ENCODE measurements at places on chromosomes 2 and 18. TPM values are rescaled to one million over a fixed set of nuclear protein-coding genes. Genes with fewer than 3 reads are reported as not detected.

GRCh38 chr18:32383050-32383819 lies 87.4 kb downstream of the GAREM1 start:
- no peaks in the 10 kb centered on the region for H3K36me3 ChIP-seq
- peak overlapping the region; percentile 7 for H3K27ac ChIP-seq
- H3K4me1 ChIP-seq = peaks cover 41% of the 10 kb centered on the region
- DNase-seq = no peak

- no peaks in the 10 kb centered on the region for H3K4me1 ChIP-seq
- H3K27ac ChIP-seq = no peak overlapping the region
- no peaks in the 10 kb centered on the region for H3K36me3 ChIP-seq
- no peak overlapping the region for H3K4me3 ChIP-seq
- H3K27me3 ChIP-seq = peaks cover 15% of the 10 kb centered on the region
- DNase-seq = no peak
Observed at GRCh38 chr2:120653046-120653445, 82.6 kb upstream of the GLI2 start.

GRCh38 chr18:54983041-54983686 lies 23.9 kb upstream of the CCDC68 start:
- H3K27ac ChIP-seq = no peak overlapping the region
- H3K4me3 ChIP-seq = no peak overlapping the region
- no peaks in the 10 kb centered on the region for H3K4me1 ChIP-seq
- DNase-seq = peak; percentile 12

DNA sequence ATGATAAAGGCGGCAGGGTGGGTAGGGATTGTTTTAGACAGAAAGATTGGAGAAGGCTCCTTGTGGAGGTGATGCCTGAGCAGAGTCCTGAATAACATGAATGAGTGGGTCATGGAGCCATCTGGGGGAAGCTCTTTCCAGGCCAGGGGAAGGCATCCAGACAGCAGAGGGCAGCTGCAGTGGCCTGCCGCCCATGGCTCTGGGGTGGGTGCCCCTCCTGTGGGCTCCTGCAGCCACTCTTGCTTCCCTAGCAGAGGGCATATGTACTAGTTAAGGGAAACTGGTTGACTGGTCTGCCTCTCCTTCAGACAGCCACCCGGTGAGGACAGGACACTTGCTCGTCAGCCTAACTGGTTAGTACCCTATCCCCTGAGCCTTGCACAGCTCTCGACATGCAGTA lies 46.5 kb upstream of the SLC1A4 start:
- no peak overlapping the region for H3K27ac ChIP-seq
- no peak for DNase-seq
- H3K27me3 ChIP-seq = no peaks in the 10 kb centered on the region
- no peak overlapping the region for H3K4me3 ChIP-seq
- no peaks in the 10 kb centered on the region for H3K36me3 ChIP-seq
- no peaks in the 10 kb centered on the region for H3K4me1 ChIP-seq

GRCh38 chr2:234341306-234341985 lies 155.4 kb downstream of the ARL4C start:
- H3K4me1 ChIP-seq = no peaks in the 10 kb centered on the region
- no peaks in the 10 kb centered on the region for H3K27me3 ChIP-seq

DNA sequence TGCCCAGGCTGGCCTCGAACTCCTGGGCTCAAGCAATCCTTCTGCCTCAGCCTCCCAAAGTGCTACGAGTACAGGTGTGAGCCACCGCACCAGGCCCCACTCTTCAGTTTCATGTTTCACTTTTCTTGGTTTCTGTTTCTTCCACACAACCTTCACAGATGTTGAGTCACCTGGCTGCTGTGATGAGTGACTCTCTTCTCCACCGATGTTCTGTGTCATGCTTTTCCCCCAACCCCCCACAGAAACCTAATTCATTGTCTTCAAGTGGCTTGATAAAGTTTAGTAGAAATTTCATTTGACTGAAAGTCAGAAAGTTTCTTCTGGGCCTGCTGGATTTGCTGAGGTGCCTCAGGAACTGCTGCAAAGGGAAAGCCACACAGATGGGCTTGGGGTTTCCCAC lies 78.5 kb downstream of the SPHKAP start:
- H3K27me3 ChIP-seq = no peaks in the 10 kb centered on the region
- H3K4me3 ChIP-seq = no peak overlapping the region

- peaks cover 3% of the 10 kb centered on the region for H3K4me1 ChIP-seq
- no peaks in the 10 kb centered on the region for H3K27me3 ChIP-seq
Observed at GRCh38 chr18:3902676-3903075, 452.7 kb downstream of the TGIF1 start.

RAB1A gene
- 115 TPM for total RNA-seq

RESP18 gene
- not detected for total RNA-seq

TMEFF2 gene
- total RNA-seq = not detected
